Fibroblast of gingiva (primary cell): ENCODE measurements at places on chromosomes 1 and 21.

GRCh38 chr1:200921571-200922110, 26.9 kb downstream of the INAVA start:
- no peak for DNase-seq

DNA sequence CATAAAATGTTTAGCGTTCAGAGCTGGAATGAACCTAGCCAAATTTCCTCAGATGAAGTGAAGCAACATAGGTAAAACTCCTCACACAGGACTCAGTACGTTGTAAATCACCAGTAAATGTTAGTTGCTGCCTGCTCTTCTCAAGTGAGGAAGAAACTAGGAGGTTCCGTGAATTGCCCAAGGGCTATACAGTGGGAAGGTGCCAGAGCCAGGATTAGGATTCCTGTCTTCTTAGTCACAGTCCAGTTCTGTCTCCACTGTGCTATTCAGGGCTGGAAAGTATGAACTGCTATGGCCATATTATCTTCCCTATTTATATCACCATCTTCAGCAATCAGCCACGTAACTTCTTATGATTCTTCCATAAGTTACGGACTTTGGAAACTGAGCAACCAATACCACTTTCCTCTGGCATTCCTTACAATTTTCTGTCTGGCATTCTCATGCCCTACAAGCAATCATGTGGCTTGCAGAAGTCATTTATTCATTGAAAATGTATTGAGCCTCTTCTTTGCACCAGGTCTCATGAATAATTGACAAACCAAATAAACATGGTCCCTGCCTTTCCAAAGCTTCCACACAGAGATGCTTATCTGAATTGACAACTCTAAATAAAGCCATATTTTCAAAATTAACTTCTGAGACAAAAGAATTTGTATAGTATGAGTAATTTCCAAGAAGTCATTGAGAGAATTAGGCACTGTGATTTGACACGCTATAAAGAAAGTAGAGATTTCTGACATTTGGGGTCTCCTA, 271.6 kb upstream of the SGIP1 start:
- DNase-seq: peak; percentile 91

- DNase-seq: no peak
Measured at GRCh38 chr1:68495968-68496679, 758 bp downstream of the DEPDC1 start.

- no peak for DNase-seq
Measured at GRCh38 chr1:236325567-236325966, 43.8 kb upstream of the ERO1B start.

GRCh38 chr1:152022474-152022873, 14.3 kb downstream of the S100A11 start:
- no peak for DNase-seq

DNA sequence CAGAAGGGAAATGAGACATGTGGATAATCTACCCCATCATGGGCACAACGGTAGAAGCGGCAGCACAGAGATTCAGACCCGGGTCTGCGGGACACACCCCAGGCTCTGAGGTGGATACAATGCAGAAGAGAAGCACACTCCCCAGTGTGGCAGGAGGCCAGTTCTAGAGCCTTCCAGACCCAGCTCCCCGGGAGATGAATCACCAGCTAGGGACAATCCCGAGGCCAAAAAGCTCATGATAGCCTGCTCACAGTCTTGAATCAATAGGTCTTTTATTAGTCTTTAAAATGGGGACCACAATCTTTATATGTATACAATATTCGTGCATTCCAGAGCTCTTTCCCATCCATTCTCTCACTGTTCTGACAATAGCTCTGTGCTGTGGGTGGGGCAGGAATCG, 57.3 kb upstream of the DIRAS3 start:
- no peak for DNase-seq

- DNase-seq: no peak
Measured at GRCh38 chr1:29679316-29679715, 443.0 kb downstream of the PTPRU start.

GRCh38 chr1:169914531-169914930, 20.8 kb upstream of the SCYL3 start:
- DNase-seq: peak; percentile 31

DNA sequence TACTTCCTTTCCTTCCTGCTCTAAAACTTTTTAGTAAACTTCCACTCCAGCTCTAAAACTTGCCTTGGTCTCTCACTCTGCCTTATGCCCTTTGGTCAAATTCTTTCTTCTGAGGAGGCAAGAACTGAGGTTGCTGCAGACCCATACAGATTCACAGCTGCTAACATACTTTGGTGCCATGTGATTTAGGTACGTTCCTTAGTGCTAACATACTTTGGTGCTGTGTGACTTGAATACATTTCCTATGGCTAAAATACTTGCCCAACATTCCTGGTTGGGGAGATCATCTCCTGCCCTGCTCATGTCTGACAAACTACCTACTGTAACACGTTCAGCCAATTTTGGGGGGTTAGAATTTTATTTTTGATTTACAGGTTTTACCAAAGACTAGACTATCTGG, 6.8 kb upstream of the ZBTB40 start:
- DNase-seq: no peak

DNA sequence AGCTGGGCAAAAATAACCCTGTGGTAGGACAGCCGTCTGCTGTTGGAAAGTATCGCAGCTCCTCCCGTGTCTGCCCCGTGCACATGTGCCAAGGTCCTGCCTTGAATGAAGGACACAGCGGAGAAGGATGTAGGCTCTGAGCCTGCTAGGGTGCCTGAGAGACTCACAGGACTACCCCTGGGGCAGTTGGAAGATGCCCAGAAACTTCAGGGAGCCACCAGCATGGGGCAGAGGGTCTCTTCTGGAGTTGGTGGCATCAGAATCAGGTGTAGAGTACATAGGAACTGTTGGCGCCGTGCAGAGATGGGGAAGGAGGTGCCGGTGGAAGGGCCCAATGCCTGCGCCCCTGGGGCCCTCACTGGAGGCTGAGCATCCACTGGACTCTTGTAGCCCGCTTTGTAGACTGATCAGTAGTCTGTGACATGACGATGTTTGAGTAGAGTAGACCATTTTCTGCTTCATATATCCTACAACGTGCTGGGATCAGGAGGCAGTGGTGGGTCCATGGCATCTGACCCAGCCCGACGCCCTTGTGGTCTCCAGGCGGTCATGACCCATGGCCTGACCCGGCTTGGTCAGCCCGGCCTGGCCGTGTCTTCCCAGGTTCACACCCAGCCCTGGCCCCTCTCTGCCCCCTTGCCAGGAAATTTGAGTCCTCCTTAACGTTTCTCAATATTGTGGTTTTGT, 5.3 kb upstream of the C1orf174 start:
- no peak for DNase-seq

- DNase-seq: no peak
Measured at GRCh38 chr1:8649027-8649426, 168.4 kb downstream of the RERE start.

DNA sequence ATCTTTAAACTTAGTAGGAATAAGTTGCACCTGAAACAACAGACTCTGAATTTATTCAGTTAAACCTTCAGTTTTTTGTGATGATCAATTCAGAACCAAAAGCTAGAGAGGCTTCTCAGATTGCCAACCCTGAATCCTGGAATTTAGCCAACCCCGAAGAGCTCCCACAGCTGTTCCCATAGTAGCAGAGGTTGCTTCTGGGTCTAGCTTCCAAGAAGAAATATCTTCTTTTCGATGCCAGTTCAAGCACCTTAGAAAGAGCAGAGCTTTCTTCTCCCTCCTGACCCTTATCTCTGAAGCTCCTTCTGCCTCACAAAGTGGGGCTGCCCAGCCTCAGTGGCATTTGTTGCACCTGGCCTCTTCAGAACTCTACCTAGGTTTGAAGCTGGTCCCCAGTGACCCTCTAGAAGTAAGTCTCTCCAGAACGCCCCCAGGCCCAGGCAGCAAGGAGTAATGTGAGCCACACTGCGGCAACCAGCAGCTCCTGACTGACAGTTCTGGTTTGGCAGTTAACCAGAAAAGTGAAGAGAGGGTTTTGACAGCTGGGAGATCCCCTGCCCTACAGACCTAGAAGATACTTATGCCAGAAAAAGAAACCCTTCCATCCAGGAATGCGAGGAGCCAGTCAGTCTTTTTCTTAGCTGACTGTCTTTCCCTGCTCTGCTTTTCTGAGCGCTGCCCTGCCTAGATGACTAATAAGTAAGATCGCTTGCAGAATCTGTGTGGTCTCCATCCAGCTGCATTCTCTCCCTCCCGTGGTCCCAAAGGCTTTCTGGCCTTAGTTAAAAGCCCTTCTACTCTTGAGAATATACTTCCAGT, 165.9 kb downstream of the ADGRL4 start:
- DNase-seq: peak; percentile 62

DNA sequence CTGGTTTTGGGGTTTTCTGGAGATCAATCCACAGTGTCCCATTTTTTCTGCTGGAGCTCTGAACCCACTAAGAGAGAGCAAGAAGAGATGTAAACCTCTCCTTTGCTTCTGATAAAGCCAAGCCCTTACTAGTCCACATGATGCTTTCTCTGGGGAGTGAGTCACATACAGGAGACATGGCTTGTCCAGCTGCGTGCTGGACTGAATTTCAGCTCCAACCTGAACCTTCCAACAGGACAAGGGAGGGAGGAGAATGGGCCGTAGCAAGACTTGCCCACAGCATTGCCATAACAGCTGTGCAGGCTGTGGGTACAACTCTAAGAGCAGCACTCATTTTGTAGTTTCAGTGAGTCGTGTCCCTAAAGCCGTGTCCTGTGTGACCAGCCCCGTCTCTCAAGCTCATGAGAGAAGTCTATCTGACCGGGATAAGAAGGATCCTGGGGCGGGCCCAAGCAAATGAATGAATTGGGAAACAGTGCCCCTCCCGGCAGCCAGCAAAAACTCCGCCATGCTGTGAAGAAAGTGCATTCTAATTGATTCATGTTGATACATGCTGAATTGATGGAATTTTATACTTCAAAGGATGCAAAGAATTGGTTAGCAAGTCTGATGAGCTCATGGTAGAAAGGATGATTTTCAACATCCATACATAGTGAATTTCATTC, 195.2 kb downstream of the GABPA start:
- DNase-seq: peak; percentile 34

- peak; percentile 81 for DNase-seq
Measured at GRCh38 chr1:99465176-99465900, 180.6 kb upstream of the PALMD start.

DNA sequence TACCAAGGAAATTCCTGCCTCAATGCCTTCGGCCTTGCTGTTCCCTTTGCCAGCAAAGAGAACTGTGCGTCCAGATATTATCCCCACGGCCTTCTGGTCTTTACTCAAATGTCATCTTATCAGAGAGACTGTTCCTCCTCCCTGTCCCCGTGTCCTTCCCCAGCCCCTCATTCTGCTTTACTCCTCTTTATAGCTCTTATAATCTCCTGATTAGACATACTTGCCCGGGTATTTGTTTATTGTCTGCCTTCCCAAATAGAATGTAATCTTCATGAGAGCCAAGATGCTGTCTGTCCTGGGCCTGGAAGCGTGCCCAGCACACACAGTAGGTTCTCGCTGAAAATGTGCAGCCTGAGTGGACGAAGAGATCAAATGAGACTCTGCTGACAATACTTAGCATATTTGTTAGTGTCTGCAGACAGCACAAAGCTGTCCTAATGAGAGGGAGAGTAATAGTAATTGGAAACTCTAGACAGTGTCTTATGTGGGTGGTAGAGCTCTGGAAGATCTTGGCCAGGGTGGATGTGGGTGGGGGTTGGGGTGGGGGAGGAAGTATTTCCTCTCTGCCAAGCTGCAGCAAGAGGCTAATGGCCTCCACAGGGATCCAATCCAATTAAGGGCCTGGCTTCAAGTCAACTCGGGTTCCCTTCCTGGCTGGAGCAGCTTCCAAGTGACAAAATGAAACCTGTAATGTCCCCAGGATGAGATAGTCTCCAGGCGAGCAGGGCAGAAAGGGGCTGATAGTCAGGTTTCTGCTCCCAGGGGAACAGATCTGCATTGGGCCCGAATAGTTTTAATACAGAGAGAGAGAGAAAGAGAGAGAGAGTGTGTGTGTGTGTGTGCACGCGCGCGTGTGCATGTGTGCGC, 9.5 kb upstream of the CLIC4 start:
- DNase-seq: peak; percentile 63

- no peak for DNase-seq
Measured at GRCh38 chr1:58862728-58863385, 79.0 kb upstream of the JUN start.

DNA sequence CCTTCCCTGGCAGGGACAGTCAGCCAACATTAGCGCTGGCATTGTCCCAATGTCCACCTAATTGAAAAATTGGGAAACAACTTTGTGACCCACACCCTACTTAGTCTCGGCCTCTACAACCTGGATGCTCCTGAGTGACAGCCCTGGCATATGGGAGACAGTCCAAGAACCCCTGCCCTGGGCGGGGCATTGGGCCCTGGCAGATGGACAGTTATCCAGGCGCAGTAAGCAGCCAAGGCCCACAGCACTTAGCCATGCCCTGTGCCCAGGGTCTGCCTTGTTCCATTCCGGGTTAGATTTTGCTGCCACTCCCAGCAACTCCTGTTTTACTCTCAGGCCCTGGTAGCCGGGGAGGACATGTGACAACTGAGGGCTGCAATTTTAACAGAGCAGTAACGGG, 50.3 kb downstream of the NFASC start:
- DNase-seq: no peak

GRCh38 chr1:31505911-31506497, 70.3 kb upstream of the TINAGL1 start:
- DNase-seq: peak; percentile 38

GRCh38 chr1:45848714-45849113, 45.3 kb downstream of the MAST2 start:
- DNase-seq: no peak

- DNase-seq: no peak
Measured at GRCh38 chr1:181206513-181206912, 118.0 kb downstream of the IER5 start.

- no peak for DNase-seq
Measured at GRCh38 chr1:115408533-115408932, 70.5 kb upstream of the NGF start.

DNA sequence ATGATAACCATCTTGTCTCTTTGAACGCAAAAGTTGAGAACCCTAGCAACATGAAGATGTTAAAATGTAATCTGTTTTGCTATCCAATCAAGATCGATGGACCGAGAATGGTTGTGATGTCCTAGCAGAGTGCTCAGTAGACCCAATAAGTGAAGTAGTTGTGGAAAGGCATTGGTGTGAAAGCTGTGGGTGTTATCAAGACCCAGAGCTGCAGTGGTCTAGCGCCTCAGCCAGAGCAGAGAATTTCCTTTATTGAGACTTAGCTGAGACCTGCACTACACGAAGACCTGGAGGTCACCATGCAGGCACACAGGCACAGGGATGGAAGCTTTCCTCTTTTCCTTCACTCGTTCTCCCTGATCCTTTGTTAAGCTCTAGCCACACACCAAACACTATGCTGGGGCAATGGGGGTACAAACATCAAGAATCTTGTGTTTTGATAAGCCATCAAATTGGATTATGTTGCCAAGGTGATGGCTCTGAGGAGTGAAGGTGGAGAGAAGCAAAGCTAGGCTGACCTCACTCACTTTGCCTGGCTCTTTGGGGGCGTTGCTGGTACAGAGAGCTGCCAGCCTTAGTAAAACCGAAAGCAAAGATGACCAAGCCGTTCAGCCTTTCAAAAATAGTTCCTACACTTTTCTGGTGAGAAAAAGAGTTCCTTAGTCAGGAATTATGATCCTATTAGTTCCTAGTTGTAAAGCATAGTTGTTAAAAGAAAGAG, 24.1 kb downstream of the METTL13 start:
- DNase-seq: no peak

GRCh38 chr1:181166377-181167196, 78.1 kb downstream of the IER5 start:
- peak; percentile 59 for DNase-seq
